Hematopoietic multipotent progenitor cell treated with erythropoietin and hydrocortisone succinate and interleukin-3 and kit ligand, for 17 days (in vitro differentiated cells): ENCODE measurements at places on chromosomes 7 and 10.

DNA sequence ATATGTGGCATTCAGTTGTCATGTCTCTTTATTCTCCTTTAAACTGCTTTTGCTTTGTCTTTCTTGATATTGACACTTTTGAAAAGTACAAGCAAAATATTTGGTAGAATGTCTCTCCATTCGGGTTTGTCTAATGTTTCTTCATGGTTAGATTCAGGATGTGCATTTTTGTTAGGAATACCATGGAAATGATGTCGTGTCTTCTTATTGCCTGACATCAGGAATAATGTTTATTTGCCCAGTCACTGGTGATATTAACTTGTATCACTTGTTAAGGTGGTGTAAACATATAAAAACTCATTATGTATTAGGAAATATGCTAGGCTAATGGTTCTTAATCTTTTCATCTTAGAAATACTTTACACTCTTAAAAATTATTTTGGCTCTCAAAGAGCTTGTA is 43.4 kb downstream of the CDK1 start:
- no peak for DNase-seq

DNA sequence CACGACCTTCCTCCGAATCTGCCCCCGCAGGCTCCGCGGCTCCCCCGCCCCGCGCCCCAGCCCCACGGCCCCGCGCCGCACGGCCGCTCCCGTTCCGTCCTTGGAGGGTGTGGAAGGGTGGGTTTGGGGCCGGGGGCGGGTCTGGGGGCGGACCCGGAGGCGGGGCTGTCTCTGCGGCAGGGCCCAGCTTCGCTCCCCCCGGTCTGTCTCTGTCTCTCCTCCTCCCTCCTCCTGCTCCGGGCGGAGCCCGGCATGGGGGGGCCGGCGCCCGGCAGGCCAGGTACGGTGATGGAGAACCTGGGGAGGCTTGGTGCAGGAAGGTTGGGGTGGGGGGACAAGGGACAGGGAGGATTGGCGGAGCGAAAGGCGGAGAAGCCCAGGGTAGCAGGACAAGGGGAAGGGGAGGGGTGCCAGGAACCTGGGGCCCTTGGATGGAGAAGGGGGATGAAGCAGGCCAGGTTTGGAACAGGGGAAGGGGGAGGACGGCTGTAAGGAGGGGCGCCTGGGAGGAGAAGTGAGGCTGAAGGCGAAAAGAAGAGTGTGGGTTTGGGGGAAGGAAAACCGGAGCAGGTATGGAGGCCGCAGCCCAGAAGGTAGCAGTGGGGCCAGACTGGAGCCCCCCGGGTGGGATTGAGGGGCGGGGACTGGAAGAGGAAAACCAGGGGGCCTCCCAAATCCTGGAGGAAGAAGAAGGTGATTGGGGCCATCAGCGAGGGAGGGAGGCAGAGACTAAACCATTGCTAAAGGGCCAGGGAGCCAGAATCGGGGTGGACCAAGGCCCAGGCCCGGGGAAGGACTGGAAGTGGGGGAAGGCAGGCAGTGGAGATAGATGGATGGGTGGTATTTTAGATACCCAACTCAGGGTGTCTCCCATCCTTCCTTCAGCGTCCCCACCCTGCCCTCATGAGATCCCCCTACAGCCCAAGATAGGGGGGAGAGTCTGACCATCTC is at the start of gene NYAP1:
Gene NYAP1 (plus strand): TSS at position 206 of the 951 bp plus-strand sequence. CDS start 1,385 bp downstream, outside the sequence.
- DNase-seq: peak; percentile 25

DNA sequence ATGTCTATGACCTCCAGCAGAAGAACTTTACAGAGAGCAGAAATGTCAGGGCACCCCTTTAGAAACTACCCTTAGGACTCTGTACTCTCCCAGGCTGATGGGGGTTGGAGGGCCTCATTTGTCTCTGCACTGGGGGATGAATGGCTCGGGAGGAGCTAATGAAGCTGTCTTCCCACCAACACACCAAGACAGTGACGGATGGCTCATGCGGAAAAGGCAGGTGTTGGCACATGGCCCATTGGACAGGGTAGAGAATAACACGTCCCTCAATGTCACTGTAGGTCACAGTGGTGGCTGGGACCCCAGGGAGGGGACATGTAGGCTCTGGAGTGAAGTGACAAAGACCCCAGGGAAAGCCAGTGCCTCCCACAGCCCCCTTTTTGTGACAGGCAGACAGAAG is 64.0 kb upstream of the PCBD1 start:
- no peak for DNase-seq

DNA sequence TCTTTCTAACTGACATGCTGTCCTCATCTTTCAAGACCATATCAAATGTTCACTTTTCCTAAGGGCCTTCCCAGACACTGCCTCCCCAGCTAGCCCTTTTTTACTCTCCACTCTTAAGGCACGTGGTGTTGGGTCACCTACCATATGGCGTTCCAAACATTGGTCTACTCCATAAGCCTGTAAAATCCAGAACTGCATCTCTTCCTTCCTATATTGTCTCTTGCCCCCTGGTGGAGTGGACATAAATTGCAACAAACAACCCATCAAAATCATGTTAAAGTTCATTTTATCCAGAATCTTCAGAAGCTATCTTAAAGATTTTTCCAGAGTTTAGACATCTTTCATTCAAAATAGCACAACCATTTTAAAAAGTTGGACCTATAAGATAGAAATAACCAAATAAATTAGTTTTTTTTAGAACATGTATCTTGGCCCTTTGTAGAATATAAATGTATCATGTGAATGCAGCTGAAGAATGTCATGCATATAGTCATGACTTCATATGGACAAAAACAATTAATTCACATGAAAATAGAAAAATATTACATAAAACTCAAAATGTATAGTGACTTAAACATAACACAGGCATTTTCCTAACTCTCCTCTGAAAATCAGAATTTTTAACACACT is 180.6 kb upstream of the CHRM2 start:
- no peak for DNase-seq

DNA sequence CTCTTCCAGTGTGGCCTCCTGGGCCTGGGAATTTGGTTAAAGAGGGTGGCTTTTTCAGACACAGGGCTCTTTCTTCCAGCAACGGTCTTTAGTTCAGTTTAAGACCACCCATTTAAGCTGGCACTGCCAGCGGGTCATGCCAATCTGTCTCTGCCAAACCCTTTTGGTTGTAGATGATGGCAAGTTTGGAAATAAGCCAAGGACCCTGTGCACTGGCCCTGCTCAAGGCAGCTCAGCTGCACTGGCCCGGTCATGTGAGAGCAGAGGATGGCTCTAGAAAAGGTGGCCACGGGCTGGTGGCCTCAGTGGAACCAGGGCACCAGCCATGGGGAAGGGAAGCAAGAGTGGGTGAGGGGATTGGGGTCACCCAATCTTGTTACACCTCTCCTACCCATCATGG is 294.1 kb downstream of the GLRX3 start:
- no peak for DNase-seq
